ENCODE measurements at places on chromosomes 4 and X. TPM values are rescaled to one million over a fixed set of nuclear protein-coding genes. Genes with fewer than 3 reads are reported as not detected.

The RIPPLY1 gene
- not detected for total RNA-seq

The CXCL1 gene
- 8.5 TPM for total RNA-seq

The SOD3 gene
- total RNA-seq: 94.9 TPM

The COMMD8 gene
- 18.5 TPM for total RNA-seq

The NLGN3 gene
- total RNA-seq: 0.19 TPM

GRCh38 chr4:22434895-22435294 lies 81.0 kb downstream of the ADGRA3 start:
- no peak for DNase-seq
- no peak overlapping the region for H3K4me3 ChIP-seq
- H3K4me1 ChIP-seq: no peaks in the 10 kb centered on the region

GRCh38 chrX:15073313-15073712 lies 196.6 kb downstream of the ASB9 start:
- H3K36me3 ChIP-seq: no peaks in the 10 kb centered on the region
- H3K27ac ChIP-seq: no peak overlapping the region
- no peak for DNase-seq
- no peak overlapping the region for H3K4me3 ChIP-seq

DNA sequence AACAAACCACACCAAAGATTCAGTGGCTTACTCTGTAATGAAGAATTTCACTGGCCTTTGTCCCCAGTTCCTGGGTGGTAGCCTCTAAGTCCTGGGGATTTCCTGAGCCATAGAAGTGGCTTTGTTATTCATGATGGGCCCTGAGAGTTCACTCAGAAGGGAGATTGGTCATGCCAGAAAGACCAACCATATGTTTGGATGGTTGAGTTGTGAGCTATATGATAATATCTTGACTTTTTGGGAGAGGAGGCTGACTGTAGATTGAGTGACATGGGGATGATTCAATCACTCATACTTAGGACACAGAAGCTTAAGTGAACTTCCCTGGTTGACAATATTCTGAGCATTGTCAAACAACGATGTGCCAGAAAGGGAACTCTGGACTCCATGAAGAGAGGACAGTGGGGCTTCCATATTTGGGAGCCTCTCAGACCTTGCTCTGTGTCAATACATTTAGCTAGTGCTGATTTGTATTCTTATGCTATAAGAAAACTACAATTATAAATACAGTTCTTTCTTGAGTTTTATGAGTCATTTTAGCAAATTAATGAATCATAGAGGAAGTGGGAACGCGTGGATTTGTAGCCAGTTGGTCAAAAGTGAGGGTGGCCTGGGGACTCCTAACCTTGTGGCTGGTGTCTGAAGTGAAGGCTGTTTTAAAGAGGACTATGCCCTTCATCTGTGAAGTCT lies 392.0 kb downstream of the GBA3 start:
- no peak overlapping the region for H3K4me3 ChIP-seq
- no peaks in the 10 kb centered on the region for H3K27me3 ChIP-seq
- no peaks in the 10 kb centered on the region for H3K36me3 ChIP-seq
- H3K4me1 ChIP-seq: no peaks in the 10 kb centered on the region
- H3K27ac ChIP-seq: no peak overlapping the region
- DNase-seq: no peak

- H3K4me1 ChIP-seq: no peaks in the 10 kb centered on the region
- H3K27ac ChIP-seq: no peak overlapping the region
- no peak overlapping the region for H3K4me3 ChIP-seq
- no peaks in the 10 kb centered on the region for H3K36me3 ChIP-seq
- H3K27me3 ChIP-seq: no peaks in the 10 kb centered on the region
- no peak for DNase-seq
Observed at GRCh38 chr4:156496797-156497196, 474.8 kb downstream of the PDGFC start.

- DNase-seq: no peak
- no peaks in the 10 kb centered on the region for H3K4me1 ChIP-seq
- no peak overlapping the region for H3K27ac ChIP-seq
Observed at GRCh38 chr4:102817613-102818268, 9.6 kb downstream of the UBE2D3 start.

GRCh38 chr4:7758476-7758875 lies 181.2 kb downstream of the AFAP1 start:
- H3K4me1 ChIP-seq: no peaks in the 10 kb centered on the region
- H3K36me3 ChIP-seq: peaks cover 16% of the 10 kb centered on the region
- no peak overlapping the region for H3K4me3 ChIP-seq
- DNase-seq: no peak

DNA sequence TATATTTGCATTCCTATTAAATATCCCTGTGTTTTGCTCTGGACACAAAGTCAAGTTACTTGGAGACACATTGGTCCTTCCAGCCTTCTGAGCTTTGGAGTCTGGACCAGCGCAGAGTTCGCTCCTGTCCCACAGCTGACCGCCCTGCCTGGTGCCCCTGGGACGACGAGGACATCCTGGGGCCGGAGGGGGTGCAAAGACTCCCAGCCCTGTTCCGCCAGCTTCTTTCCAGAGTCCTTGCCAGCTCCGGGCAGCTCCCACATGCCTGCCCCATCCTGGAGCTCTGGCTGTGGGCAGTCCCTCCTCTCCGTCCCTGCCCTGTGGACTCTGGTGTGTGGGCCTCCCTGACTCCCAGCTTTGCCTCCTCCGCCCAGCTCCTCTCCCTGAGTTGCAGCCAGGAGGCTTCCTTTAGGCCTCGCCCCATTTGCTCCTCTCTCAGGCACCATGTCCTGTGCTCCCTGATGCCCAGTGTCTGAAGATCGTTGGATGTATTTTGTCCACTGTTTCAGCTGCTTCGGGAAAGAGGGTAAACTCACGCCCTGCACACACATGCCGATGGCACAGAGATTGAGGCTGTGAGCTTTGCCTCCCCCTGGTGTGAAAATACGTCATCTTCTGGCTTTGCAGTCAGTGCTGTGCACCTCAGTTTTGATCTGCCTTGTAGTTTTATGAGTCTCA lies 4.9 kb upstream of the PCGF3 start:
- no peak overlapping the region for H3K27ac ChIP-seq
- H3K27me3 ChIP-seq: no peaks in the 10 kb centered on the region
- H3K4me3 ChIP-seq: no peak overlapping the region
- H3K4me1 ChIP-seq: peaks cover 7% of the 10 kb centered on the region
- no peaks in the 10 kb centered on the region for H3K36me3 ChIP-seq
- no peak for DNase-seq

DNA sequence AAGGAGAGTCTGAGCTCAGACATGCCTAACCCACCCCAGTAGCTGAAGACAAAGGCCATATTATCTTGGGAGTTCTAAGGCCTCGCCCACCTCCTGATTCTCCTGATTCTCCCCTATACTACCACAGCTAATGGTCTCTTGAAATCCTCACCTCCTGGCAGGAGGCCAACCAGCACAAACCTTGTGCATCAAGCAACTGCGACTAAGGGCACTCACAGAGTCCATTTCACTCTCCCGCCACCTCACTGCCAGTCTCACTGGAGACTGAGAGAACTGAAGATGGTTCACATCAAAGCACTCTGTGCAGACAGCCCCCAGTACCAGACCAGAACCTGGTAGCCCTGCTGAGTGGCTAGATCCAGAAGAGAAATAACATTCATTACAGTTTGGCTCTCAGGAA lies 102.1 kb upstream of the KLF8 start:
- DNase-seq: no peak
- H3K4me3 ChIP-seq: no peak overlapping the region
- H3K36me3 ChIP-seq: no peaks in the 10 kb centered on the region
- no peaks in the 10 kb centered on the region for H3K4me1 ChIP-seq
- no peak overlapping the region for H3K27ac ChIP-seq
- H3K27me3 ChIP-seq: no peaks in the 10 kb centered on the region

GRCh38 chrX:124269881-124270280 lies 62.6 kb upstream of the TEX13D start:
- no peak for DNase-seq
- no peak overlapping the region for H3K27ac ChIP-seq
- H3K4me3 ChIP-seq: no peak overlapping the region
- H3K36me3 ChIP-seq: no peaks in the 10 kb centered on the region
- H3K27me3 ChIP-seq: no peaks in the 10 kb centered on the region
